NCI-H1092 (cell line): ENCODE measurements at places on chromosomes 3 and 15.

DNA sequence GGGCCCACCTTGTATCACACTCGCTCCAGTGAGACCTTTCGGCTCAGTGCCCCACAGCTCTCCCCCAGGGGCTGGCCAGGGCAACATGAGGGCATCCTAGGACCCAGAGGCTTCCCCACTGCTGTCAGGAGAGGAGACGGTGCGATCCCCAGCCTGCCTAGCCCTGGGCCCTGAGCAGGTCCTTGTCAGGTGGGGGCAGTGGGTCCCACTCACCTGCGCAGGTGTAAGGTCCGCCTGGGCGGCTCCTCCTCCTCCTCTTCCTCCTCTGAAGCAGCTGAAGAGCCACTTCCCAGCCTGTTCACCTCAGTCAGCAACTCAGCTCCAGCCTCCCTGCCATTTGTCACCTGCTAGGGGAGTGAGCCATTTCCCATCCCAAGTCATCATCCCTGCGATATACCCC lies 9.6 kb downstream of the KIF7 start:
- DNase-seq: no peak

DNA sequence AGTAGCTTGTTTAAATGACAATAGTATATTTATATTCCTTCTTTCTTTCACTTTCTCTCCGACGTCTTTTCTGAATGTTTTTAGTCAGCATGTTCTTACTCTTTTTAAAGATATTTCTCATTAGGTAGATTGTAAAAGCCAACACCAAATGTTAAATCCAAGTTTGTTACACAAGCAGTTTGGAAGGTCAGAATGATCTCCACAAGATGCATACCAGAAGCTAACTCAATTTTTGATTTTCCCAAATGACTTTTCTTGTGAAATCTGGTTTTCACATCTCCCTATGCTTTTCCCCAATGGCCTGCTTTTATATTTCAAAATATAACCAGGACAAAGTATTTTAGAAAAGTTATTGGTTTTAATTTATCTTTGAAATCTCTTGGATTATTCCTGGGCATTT lies 49.7 kb upstream of the TPRG1 start:
- no peak for DNase-seq

DNA sequence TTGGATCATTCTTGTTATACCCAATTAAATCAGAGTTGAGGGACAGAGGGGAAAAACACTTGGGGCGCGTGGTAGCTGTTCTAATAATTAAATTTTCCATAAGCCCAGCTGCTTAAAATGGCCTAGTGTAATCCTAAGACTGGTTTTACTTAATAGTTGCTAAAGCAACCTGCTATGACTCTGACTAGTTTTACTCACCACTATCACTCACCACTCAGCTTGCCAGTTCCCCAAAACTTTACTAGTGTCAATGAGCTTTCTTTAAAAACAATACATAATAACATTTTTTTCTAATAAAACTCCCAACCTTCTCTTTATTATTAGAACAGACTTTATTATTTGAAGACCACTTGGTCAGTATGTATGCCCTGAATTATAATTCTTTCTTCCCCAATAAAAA lies 49.6 kb downstream of the ECT2 start:
- DNase-seq: no peak

- no peak for DNase-seq
These were observed 259.7 kb upstream of the TPM1 start for GRCh38 chr15:62782896-62783295.

- no peak for DNase-seq
These were observed 252.5 kb downstream of the THRB start for GRCh38 chr3:24242012-24242698.

DNA sequence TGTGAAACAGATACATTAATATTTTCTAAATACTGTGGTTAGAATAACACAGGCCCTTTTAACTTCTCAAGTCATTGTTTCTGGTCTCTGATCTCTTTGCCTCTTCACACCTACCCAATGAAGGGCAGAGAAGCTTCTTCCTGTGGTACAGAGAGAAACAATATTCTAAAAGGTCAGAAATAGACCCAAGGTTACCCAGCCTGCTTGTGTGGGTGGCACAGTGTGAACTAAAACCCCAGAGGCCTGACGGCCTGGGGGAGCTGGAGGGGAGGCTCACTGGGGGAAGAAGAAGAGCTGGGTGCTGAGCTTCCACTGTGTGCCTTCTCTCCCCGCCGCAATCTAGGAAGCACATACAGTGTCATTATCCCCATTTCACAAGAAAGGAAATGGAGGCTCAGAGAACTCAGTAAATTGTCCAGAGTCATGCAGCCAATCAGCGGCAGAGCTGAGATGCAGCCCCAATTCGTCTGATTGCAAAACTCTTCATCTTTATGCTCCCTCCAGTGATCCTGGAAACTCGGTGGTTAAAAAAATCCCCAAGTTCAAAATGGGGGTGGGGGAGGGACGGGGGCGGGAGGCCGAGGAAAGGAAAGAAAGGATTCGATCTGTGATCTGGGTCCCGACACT lies 64.1 kb upstream of the HEG1 start:
- no peak for DNase-seq

DNA sequence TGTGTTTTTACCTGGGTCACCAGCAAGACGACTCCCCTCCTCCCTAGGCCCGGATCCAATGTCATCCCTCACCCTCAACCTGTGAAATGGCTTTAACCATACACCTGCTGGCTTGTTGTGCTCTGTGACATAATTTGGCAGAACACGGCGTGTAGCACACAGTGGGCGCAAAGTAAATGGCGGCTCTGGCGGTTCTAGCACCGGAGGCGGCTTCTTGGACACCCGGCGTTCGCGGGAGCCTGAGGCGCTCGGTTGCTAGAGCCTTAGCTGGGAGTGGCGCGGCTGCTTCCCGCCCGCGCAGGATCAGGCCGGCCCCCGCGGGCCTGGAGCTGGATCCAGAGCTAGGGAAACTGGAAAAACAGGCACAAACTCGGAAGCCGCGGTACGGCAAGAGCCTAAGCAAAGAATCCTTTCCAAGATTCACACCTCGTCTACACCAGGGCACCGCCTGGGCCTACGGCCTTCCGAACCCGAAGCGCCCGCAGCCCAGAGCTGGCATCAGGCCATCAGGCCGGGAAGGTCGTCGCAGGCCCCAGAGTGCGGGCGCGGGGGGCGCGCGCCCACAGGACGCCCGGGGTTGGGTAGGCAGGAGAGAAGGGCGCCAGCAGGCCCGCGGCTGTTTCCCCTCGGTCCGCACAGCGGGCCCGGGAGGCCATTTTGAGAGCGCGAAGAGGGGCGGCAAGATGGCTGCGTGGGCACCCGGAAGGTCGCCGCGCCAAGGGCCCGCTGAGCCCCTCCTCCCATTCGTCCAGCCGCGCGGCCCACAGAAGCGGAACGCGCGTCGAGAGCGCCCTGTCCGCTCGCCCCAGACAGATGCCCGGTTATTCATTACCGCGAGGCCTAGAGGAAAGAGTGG lies 43.9 kb upstream of the POLG start:
- no peak for DNase-seq

DNA sequence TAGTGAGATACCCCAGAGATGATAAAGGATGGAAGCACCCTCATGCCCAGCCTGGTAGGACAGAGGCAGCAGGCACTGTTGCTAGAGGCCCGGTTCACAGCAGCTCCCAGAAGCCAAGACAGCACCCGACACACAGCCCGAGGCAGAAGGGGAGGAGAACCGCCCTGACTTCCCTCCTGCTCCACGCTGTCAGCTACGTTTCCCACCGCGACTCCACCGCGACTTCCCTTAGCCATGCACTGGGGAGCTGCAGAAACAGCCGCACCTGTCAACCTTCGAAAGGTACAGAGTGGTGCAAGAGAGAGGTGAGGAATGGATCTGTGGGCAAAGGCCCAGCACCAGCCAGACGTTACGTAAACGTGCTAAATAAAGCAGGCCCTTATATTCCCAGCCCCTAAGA lies 529.2 kb downstream of the GABRG3 start:
- DNase-seq: no peak

DNA sequence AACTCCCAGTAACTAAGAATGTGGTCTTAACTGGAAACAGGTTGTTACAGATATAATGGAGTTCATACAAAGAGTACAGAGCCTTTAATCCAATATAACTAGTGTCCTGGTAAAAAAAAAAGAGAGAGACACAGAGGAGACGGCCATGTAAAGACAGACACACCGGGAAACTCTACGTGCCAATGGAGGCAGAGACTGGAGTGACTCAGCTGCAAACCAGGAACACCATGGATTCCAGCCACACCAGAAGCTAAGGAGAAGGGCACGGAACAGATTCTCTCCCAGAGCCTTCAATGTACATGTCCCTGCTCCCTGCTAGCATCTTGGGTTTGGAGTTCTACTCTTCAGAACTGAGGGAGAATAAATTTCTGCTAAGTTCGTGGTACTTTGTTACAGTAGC lies 4.5 kb downstream of the RNF168 start:
- DNase-seq: no peak

DNA sequence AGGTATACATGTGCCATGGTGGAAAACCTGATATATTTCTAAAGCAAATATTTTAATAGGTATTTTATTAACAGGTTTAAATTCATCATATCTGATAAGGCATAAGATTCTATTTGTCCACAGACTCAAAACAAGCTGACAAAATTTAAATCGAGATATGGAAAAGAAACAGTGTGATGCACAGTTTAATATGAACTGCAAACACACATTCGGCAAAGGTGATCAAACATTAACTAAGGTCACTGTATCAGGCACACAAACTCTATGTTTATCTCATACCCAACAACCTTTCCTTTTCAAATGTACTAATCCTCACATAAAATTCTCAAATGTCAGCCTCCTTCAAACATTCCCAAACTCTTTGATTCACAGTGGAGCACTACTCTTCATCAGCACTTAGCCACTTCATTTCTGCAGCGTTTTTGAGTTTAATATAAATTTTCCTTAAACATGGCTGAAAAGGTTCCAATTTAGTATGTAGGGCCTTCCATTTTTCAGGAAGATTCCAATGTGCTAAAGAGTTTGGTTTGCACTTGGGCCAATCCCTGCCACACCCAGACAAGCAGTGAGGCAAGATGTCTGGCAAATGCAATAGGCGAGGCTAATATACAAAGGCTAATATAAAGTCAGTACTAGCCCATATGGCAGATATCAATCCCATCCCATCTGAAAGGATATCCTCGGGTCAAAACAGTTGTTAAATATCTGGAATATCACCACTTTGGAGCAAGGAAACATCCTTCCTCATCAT lies 84.6 kb downstream of the GBE1 start:
- DNase-seq: no peak

DNA sequence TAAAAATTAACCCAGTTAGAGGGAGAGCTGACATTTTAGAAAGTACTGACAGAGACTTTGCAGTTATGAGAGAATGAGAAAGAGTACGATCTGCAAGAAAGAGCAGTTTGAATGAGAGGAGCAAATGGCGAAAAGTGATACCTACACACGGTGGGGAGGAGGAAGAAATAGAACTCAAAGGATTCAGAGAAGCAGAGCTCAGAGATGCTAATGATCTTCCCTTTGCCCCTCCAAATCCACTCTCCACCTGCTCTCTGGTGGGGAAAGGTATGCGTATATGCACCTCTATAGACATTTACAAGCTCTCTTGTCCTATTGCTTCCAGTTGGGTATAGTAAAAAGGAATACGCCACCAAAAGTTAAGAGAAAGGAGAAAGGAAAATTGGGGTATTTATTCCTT lies 123.3 kb upstream of the TTC14 start:
- no peak for DNase-seq

GRCh38 chr3:48661501-48662144 lies 1.1 kb downstream of the CELSR3 start:
- no peak for DNase-seq

DNA sequence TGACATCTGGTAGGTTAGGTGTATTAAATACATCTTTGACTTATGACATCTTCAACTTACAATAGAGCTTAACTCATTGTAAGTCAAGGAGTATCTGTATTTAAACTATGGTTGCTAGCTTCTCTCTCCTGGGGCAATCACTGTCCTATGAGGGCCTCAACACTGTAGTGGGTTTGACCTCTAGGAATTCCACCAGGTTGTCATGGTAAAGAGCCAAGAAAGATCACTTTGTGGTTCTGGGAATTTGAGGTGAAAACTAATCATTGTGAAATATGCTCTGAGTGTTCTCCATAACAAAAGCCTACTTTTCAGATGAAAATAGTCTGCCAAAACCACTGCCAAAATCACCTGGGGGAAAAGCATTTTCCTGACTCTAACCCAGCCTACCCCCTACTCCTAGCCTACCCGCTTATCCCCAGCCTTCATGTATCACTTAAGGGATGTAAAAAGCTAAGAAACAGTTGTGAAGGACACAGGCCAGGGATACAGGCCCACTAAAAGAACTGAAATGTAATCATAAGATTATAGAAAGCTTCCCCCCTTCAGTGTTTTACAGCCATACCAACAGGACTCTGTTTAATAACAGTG lies 723.8 kb downstream of the MECOM start:
- no peak for DNase-seq

GRCh38 chr15:45588219-45588875 lies 1.2 kb downstream of the BLOC1S6 start:
- DNase-seq: no peak

DNA sequence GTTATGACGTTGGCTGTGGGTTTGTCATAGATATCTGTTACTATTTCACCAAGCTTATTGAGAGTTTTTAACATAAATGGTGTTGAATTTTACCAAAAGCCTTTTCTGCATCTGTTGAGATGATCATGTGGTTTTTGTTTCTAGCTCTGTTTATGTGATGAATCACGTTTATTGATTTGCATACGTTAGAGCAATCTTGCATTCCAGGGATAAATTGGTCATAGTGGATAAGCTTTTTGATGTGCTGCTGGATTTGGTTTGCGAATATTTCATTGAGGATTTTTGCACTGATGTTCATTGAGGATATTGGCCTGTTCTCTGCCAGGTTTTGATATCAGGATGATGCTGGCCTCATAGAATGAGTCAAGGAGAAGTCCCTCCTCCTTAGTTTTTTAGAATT lies 117.8 kb downstream of the DOCK3 start:
- DNase-seq: no peak

DNA sequence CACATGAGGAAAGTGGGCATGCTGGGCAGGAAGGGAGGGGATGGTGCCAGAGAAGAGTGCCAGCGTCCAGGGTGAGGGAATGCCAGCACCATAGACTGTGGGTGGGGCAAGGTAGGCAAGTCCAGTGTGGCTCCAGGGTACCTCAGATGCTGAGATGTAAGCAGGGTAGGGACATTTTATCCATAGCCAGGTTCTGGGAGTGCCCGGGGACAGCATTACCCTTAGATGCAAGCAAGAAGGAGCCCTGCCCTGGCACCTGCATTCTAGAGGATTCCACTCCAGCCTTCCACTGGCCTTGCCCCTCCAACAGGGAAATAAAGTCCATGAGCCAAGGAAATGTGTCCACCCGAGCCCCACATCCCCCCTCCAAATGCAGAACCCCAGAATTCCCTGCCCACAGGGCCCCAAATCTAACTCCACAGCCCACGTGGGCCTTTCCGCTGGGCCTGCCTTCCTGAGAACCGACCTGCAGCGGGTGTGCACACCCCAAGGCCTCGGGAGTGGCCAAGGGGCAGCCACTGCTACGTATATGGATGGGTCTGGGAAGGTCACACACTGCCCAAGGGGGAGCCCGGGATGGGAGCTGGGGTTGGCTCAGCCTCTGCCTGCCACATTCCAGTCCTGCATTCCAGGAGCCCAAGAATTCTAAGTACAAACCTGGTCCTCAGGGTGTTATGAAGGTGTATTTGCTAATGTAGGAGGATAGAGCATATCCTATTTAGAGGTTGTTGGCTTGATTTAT lies 20.3 kb upstream of the CYP11A1 start:
- DNase-seq: no peak

- no peak for DNase-seq
These were observed 101.8 kb upstream of the ARL6 start for GRCh38 chr3:97662762-97663161.

GRCh38 chr3:12177126-12177525 lies 18.4 kb upstream of the TIMP4 start:
- no peak for DNase-seq

GRCh38 chr15:48985516-48985915 lies 21.8 kb upstream of the SHC4 start:
- DNase-seq: no peak

GRCh38 chr3:98512576-98512975 lies 10.1 kb downstream of the CLDND1 start:
- no peak for DNase-seq
